ENCODE measurements at places on chromosomes 2 and 18.
A peak's percentile ranks its signal among the peaks of the same experiment; 100 is the strongest.

DNA sequence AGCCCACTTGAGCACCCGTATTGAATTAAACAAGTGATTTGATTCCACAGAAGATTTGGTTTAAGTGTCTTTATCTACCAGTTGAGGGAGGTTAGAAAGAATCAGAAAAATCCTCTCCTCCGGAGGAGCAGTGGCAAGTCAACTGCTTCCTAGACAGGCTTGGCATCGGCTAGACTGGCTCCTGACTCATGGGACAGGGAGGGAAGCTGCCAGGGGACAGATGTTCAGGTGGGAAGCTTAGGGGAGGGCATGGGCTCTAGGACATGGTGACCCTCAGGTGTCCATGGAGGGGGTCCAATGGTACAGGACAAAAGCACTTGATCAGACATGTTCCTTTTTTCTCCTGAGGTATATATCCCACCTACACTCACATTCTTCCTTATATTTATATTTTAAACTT lies 119.3 kb upstream of the IL1R2 start:
- DNase-seq, result no peak

- DNase-seq, result no peak
Observed at GRCh38 chr18:52319424-52319983, 20.5 kb upstream of the DCC start.

DNA sequence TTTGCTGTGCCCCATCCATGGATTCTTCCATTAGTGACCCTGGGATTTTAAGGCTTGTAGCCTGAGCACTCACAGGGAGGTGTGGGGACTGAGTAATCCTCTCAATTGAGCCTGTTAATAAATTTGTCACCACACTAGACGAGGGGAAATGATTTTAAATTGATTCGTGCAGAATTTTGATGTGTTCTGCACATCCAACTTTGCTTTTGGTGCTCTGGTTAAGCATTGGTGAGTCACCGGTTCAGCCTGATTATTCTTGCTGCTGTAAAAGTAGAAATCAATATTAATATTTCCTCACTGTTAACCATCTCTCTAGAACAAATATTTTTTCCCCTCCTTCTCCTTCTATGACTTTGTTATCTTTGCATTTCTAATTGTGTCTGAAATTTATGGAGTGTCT lies 482.0 kb downstream of the TSN start:
- DNase-seq, result no peak

DNA sequence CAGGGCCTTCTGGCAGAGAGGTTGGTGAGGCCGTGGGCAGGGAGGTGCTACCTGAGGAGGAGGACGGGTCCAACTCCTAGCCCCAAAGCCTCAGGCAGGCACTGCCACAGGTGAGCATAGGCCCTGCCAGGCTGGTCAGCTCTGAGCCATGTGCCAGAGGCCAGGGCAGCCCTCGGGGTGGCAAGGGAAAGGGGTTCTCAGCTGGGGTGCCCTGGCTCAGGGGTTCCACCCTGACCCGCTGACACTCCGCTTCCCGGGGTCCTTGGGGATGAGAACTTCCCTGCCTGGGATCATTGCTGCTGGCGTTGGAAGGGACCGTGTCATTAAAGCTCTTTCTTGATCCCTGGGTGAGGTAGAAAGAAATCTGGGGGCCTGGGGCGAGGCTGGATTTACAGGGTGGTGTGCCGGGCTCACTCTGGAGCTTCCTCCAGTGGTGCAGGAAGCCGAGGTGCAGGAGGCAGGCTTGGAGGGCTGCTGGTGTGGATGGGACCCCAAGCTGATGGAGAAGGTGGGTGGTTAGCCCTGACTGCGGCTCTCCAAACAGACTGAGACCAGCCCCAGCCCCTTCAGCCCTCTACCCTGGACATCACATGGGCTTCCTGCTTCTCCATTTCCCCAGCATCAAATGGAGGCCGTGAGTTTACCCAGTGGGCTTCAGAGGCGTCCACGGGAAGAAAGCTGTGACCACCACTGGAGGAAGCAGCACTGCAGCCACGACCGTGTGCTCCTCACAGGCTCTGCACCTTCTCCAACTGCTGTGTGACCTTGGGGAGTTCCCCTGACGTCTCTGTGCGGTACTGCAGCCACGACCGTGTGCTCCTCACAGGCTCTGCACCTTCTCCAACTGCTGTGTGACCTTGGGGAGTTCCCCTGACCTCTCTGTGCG lies 295.2 kb downstream of the NDUFA10 start:
- DNase-seq, result no peak

DNA sequence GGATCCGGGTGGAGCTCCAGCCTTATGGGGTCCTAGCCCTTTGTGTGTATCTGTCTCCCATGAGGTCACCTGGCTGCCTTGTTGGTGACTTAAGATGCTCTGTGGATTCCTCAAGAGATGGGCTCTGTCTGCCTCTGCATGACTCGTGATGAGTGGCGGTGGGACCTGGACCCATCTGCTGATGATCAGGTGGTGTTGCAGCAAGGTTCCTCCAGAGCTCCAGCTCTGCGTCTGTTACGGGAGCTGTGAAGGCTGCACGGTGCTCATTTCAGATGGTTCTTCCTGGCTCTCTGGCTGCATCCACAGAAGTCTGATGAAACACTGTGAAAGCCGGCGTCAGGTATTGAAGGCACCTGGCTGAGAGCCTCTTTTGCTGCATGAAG lies 2.4 kb downstream of the AGAP1 start:
- DNase-seq, result no peak

- no peak for DNase-seq
Observed at GRCh38 chr2:111669928-111670695, 213.9 kb downstream of the ANAPC1 start.

GRCh38 chr2:25347846-25348245 lies 6.1 kb upstream of the DNMT3A start:
- no peak for DNase-seq

DNA sequence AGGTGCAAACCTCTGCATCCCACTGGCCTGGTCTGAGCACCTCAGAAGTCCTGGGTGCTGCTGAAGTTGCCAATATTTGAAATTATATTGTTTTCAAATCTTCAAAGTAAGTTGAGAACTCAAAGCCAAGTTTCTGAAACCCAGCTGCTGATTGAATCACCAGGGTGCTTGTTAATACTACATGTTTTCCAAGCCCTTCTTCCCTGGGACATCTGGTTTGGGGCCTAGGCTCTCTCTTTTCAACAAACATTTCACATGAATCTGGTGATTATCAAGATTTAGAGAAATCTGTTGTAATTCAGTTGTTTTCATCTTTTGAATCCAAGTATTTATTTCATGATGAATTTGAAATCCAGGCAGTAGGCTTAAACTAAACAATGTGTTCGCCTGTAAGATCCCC lies 24.4 kb downstream of the MLPH start:
- no peak for DNase-seq

- no peak for DNase-seq
Observed at GRCh38 chr2:129793431-129793902, 186.0 kb upstream of the RAB6C start.

DNA sequence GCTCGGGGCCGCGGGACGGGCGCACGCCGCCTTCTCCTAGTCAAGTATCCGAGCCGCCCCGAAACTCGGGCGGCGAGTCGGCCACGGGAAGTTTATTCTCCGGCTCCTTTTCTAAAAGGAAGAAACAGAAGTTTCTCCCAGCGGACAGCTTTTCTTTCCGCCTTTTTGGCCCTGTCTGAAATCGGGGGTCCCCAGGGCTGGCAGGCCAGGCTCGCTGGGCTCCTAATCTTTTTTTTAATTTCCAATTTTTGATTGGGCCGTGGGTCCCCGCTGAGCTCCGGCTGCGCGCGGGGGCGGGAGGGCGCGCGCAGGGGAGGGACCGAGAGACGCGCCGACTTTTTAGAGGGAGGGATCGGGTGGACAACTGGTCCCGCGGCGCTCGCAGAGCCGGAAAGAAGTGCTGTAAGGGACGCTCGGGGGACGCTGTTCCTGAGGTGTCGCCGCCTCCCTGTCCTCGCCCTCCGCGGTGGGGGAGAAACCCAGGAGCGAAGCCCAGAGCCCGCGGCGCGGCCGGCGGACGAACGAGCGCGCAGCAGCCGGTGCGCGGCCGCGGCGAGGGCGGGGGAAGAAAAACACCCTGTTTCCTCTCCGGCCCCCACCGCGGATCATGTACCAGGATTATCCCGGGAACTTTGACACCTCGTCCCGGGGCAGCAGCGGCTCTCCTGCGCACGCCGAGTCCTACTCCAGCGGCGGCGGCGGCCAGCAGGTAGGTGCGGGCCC lies 617 bp downstream of the FOSL2 start:
- DNase-seq, result peak; percentile 53
